ENCODE measurements at places on chromosomes 4 and X.

- DNase-seq, result no peak
Measured at GRCh38 chr4:162920649-162921048, 246.0 kb downstream of the NAF1 start.

- DNase-seq, result no peak
Measured at GRCh38 chrX:143462696-143463095, 54.6 kb downstream of the SPANXN3 start.

DNA sequence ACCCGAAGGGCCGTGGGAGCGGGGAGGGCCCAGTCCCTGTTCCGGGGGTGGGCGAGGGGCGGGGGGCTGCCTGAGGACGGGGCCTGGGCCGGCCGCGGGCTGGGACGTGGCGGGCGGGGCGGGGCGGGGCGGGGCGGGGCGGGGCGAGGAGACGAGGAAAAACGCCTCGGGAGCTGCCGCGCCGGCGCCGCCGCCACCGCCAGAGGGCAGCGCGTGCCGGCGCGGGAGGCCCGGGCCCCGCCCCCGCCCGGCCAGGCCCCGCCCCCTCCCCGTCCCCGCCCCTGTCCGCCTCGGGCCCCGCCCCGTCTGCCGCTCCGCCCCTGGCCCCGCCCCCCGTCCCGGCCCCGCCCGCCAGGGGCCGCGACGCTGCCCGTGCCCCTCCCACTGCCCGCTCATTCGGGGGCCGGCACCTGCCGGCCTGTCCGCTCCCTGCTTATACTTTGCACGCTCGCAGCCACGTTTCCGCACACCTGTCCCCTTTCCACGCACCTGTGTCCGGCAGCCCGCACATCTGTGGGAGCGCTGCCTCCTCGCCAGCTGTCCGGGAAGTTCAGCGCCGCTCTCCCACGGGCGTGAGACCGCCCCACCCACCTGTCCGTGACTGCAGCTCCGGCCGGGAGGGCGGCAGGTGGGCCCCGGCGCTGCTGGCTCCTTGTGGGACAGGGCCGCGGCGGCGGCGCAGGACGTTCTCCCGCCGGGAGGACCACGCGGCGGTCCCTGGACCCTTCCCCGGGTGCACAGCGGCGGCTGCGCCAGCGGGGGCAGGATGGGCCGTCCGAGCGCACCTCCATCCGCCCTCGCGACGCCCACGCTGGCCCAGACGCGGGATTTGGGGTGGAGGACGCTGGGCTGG, 1.7 kb upstream of the FGFRL1 start:
- DNase-seq, result peak; percentile 20

DNA sequence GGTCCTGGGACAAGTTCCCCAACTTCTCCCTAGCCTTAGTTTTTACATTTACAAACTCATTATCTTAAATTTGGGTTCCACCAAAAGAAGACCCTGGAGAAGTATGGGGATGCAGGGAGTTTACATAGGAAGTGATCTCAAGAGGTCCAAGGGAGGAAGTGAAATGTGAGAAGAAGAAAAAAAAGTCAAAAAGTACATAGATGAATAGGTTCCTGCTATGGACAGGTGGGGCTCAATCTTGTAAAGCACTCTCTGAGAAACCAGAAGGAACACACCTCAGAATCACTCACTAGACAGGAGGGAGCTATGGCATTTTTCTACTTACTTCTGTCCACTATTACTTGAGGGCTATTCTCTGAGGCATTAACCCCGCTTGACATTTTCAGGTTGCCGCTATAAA, 56.6 kb downstream of the ARHGAP6 start:
- no peak for DNase-seq
